ENCODE measurements at places on chromosomes 2 and 18.

DNA sequence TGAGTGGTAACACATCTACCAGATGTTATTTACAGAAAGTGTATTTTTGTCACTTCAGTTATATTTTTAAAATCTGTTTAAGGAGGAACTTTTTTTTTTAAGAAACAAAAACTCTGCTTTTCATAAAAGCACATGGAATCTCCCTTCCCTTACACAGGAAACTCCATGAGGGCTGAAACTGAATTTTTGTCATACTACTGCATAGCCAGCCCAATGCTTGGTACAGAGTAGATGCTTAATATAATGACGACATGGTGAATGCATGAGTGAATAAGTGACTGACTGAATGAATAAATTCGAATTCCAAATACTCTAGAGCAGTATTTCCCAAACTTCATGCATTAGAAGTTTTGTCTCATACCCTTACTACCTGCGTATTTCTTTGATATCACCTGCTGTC lies 86.5 kb downstream of the ROCK2 start:
- no peak for DNase-seq

GRCh38 chr18:44788334-44788733 lies 107.6 kb downstream of the SETBP1 start:
- no peak for DNase-seq

GRCh38 chr18:54241483-54241882 lies 17.0 kb upstream of the MBD2 start:
- DNase-seq, result no peak

DNA sequence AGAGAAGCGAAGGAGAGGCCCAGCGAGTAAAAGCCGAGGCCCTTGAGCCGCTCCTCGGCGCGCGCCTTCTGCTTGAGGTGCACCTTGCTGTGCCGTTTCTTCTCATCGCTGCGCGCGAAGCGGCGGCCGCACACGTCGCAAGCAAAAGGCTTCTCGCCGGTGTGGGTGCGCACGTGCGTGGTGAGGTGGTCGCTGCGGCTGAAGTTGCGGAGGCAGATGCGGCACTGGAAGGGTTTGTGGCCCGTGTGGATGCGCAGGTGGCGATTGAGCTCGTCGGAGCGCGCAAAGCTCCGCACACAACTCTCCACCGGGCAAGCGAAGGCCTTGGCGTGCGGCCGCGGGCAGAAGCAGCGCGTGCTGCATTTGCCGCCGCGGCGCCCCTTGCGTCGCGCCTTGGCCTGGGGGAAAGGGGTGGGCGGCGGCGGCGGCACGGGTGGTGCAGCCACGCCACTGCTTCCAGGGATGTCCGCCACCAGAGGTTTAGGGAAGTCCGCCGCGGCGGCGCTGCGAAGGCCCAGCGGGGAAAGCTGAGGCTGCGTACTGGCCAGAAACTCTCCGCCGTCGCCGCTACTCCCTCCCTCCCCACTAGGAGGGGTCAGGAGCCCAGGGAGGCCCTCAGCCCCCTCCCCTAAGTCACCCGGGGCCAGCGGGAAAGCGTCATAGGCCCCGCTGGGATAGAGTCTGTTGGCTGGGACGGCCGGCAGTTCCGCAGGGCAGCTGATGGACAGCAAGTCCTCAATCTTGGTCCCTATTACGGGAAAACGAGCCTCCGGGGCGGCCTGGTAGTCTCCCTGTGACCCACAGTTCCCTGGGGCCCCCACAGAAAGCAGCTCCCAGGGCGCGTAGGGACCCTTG lies 1.7 kb downstream of the EGR4 start:
- DNase-seq, result no peak

GRCh38 chr18:61470031-61470674 lies 136.9 kb downstream of the CDH20 start:
- DNase-seq, result no peak

- DNase-seq, result no peak
Observed at GRCh38 chr2:210000464-210001324, 1.7 kb upstream of the RPE start.

- DNase-seq, result no peak
Observed at GRCh38 chr18:76859474-76860339, 37.4 kb downstream of the ZNF236 start.

DNA sequence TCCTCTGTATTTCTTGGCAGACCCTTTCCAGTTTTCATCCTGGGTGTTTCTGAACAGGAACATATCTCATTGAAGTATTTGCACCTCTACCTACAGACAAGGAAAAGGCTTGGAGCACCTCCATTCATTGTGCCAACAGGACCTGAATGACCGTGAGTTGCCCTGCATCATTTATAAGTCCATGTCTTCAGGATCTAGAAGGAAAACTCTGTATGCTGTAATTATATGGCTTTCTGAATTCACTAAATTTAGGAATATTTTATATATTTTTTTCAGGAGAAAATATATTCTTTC lies 402.3 kb upstream of the SLC14A2 start:
- no peak for DNase-seq

GRCh38 chr2:223532161-223532560 lies 70.0 kb downstream of the SCG2 start:
- no peak for DNase-seq

DNA sequence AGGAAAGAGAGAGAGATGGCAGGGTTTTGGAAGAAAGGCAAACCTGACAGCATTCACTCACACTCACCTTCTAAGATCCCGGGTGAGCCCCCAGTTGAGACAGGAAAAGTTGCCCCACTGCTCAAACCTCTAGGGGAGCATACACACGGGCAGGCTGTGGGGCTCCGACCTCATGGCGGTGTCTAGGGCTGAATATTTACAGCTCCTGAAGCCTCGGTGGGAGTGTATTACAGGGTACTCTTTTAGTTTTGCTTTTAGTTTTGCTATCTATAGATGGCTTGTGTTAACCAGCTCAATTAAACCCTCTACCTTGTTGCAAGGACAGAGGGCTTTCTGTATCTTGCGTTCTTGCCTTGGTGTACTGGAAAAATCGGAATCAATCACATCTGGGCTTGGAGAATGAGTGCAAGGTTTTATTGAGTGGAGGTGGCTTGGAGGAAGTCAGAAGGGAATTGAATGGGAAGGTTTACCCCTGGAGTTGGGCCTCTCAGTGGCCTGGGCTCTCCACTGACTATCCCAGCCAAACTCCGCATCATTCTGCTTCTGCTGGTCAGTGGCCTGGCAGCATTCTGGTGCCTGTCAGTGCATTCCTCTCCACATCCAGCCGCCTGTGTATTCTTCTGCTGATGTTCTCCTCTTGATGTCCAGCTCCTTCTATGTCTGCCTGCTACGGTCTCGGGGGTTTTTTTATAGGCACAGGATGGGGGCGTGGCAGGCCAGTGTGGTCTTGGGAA lies 10.1 kb upstream of the IFIH1 start:
- no peak for DNase-seq

- no peak for DNase-seq
Observed at GRCh38 chr2:206229642-206230041, 44.8 kb upstream of the ZDBF2 start.

- peak; percentile 3 for DNase-seq
Observed at GRCh38 chr2:177622521-177622920, 229.9 kb downstream of the AGPS start.

GRCh38 chr2:12167525-12168317 lies 421.3 kb downstream of the LPIN1 start:
- DNase-seq, result no peak

- no peak for DNase-seq
Observed at GRCh38 chr2:201258666-201259615, 1.4 kb upstream of the CASP8 start.

DNA sequence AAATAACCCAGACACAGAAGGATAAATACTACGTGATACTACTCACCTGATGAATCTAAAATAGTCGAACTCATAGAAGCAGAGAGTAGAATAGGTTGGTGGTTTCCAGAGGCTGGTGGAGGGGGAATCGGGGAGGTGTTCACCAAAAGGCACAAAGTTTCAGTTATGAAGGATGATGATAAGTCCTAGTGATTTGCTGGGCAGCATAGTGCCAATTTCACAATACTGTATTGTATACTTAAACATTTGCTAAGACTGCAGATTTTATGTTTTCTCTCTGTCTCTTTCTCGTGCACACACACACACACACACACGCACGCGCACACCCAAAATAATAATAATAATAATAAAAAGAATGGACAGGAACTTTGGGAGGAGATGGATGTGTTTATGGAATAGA lies 220.3 kb upstream of the EPAS1 start:
- DNase-seq, result no peak

DNA sequence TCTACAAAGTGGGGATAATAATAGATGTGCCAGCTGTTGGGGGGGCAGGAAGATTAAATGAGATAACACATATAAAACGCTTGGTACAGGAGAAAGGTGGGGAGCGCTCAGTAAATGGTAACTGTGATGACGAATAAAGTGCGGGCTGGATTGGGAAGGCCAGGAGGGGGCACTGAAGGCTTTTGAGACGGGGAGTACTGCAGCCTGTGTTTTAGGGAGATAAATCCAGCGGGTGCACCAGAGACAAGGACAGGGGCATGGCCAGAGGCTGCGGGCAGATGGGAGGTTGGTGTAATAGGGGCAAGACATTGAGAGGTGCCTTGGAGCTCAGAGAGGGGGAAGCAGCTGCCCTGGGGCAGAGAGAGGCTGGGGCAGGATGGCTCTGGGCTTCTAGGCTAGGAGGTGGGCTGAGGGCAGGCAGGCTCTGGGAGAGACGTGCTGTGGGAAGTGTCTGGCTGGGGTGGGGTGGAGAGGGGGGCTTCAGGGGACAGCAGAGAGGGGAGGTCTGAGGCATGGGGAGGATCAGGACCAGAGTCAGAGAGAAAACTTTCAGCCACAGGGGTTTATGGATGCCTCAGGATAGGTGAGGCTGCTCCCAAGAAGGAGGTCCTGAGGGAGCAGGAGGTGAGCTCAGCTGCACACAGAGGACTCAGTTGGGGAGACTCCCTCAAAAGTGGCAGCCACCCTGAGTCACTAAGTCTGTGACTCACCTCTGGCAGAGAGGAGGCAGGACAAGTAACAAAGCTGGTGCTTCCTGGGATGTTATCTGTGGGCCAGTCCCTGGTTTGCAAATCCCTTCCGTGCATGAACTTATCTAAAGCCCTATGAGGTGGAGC lies 18.8 kb downstream of the TEX44 start:
- DNase-seq, result no peak

GRCh38 chr2:236622201-236622600 lies 52.6 kb downstream of the ACKR3 start:
- DNase-seq, result no peak
